ENCODE measurements at places on chromosomes 1 and 21. TPM values are rescaled to one million over a fixed set of nuclear protein-coding genes. Genes with fewer than 3 reads are reported as not detected.

The SH3D21 gene
- 6.9 TPM for total RNA-seq

The LENEP gene
- total RNA-seq: 0.61 TPM

The LMOD1 gene
- total RNA-seq: not detected

The ZYG11A gene
- total RNA-seq: 0.06 TPM

The PPM1J gene
- total RNA-seq: 0.88 TPM

The SLC30A10 gene
- not detected for total RNA-seq

The CBR3 gene
- total RNA-seq: 7.5 TPM

The ITLN2 gene
- total RNA-seq: not detected

The LRRC53 gene
- not detected for total RNA-seq

The PRELP gene
- total RNA-seq: not detected

The MYBPHL gene
- not detected for total RNA-seq

The TRAF3IP3 gene
- 196 TPM for total RNA-seq

The ABCA4 gene
- not detected for total RNA-seq

The OR2M4 gene
- not detected for total RNA-seq

The UBXN10 gene
- total RNA-seq: 0.59 TPM

The ARMH1 gene
- total RNA-seq: 52.0 TPM

The GPR3 gene
- total RNA-seq: 3.6 TPM

The LINGO4 gene
- 0.13 TPM for total RNA-seq

The LCE6A gene
- total RNA-seq: not detected

The FUCA1 gene
- total RNA-seq: 6.0 TPM

The CYP4A22 gene
- not detected for total RNA-seq

The IL10 gene
- total RNA-seq: 6.2 TPM

The LEFTY2 gene
- total RNA-seq: not detected

The CD53 gene
- 205 TPM for total RNA-seq

The OR2T4 gene
- total RNA-seq: not detected

The FAM110D gene
- not detected for total RNA-seq

The SYDE2 gene
- total RNA-seq: 4.4 TPM

The IL20 gene
- not detected for total RNA-seq

The JAM2 gene
- total RNA-seq: 1.3 TPM

The BEST4 gene
- total RNA-seq: 1.3 TPM

The CELA3A gene
- total RNA-seq: not detected

The LYST gene
- 92.1 TPM for total RNA-seq

The GJA8 gene
- total RNA-seq: not detected

The ATP1A2 gene
- total RNA-seq: not detected

The PTGFR gene
- total RNA-seq: not detected

The ATAD3C gene
- total RNA-seq: 1.3 TPM

The BACE2 gene
- 0.32 TPM for total RNA-seq

The C1orf141 gene
- not detected for total RNA-seq

The LRRN2 gene
- 0.15 TPM for total RNA-seq

The SLC9C2 gene
- not detected for total RNA-seq

The L1TD1 gene
- not detected for total RNA-seq

The GJA5 gene
- total RNA-seq: not detected

The VWA5B1 gene
- not detected for total RNA-seq

The LRRC3 gene
- total RNA-seq: 1.0 TPM

The AIM2 gene
- total RNA-seq: 64.8 TPM

The CAPN8 gene
- not detected for total RNA-seq

The FDPS gene
- 253 TPM for total RNA-seq

The TNNT2 gene
- total RNA-seq: not detected

The DDX59 gene
- 22.3 TPM for total RNA-seq

The EPHA10 gene
- total RNA-seq: not detected

The DMRTA2 gene
- not detected for total RNA-seq

The HES3 gene
- total RNA-seq: not detected

Data from activated CD8-positive, alpha-beta memory T cell treated with anti-CD3 and anti-CD28 coated beads for 36 hours (primary cell).